Stimulated activated CD8-positive, alpha-beta memory T cell treated with anti-CD3 and anti-CD28 coated beads, Interleukin-2, amount 100 ng/mL, for 1 hour (primary cell): ENCODE measurements at places on chromosomes 13 and 19.

DNA sequence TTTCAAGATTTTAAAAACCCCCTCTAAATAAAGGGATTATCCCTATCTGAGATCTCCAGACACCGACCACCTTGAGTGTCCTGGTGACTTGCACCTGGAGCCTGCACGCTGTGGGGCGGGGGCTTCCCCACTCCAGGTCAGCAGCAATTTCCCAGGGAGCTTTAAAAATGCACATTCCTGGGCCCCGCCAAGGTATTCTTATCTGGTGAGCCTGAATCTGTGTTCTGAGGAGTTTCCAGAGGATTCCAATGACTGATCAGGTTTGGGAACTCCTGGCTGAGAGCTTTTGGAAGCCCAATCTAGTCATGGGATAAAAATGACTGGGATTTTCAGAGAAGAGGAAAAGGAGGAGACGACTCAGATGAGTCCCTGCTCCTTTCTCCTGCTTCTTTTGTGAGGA is 66.1 kb downstream of the FGF9 start:
- no peak for DNase-seq

- no peak for DNase-seq
Measured at GRCh38 chr13:19862481-19863313, 752 bp downstream of the ZMYM5 start.

DNA sequence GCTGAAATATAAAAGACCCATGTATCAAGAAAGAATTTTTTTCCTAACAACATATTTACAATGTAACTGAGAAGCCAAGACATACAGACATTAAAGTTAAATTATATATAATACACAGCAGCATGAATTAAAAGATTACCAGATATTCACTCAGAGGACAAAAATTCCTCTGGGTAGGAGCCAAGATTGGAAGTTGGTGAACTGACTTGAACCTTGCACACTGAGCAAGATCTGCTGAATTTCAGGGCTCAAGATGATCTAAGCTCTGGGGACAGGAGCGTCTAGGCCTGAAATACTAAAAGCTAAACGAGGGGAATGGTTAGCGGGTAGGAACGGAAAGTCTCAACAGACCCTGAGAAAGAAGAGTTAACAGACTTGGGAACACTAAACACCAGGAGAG is 8.5 kb downstream of the FOXO1 start:
- no peak for DNase-seq

DNA sequence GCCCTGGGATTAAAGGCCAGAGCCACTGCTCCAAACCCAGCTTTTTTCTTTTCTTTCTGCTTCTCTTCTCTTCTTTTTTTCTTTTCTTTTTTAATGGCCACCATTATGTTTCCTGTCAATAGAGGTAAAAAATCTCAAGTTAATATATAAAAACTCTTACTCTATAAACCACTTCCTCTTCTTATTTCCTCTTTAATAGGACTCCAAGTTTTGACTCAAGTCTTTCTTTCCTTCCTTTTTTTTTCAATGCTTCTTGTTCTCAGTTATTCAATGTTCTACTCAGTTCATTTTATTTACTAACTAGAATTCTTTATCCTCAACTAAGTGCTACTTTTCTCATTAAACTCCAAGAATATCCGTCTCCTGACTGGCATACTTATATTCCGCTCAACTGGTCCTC is 27.1 kb upstream of the MYCBP2 start:
- no peak for DNase-seq

- DNase-seq = no peak
Measured at GRCh38 chr19:10306327-10306726, 3.3 kb downstream of the ZGLP1 start.

DNA sequence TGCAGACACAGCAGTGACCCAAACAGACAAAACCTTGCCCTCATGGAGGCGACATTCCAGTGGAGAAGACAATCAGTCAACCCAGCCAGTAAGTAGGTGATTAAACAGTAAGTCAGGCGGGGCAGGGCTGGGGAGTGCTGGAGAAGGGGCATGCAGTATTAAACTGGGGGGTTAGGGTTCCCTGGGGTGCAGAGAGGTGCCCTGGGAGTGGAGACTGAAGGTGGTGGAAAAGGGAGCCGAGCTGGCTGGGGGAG is 31.2 kb upstream of the FXYD3 start:
- DNase-seq = no peak

GRCh38 chr13:33362986-33363727 is 77.6 kb upstream of the STARD13 start:
- no peak for DNase-seq

DNA sequence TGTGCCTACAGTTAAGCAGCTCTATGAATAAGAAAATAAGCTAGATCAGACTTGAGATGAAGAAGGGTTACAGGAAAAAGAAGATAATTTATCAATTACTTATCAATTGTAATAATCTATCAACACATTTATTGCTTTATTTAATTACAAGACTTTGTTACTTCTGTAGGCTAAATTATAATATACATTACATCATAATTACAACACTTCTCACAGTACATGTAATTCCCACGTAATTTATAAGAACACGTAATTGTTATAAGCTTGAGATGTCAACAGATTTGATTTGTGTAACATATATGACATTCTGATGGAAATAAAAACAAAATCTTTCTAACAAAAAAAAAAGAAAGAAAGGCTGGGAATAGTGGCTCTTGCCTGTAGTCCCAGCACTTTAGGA is 36.8 kb downstream of the NEK5 start:
- no peak for DNase-seq

GRCh38 chr13:66508153-66508909 is 721.8 kb downstream of the PCDH9 start:
- DNase-seq = no peak

GRCh38 chr13:31413516-31413915 is 213.7 kb downstream of the B3GLCT start:
- no peak for DNase-seq

- DNase-seq = no peak
Measured at GRCh38 chr13:39110518-39111097, 72.4 kb downstream of the NHLRC3 start.
